ENCODE measurements at places on chromosomes 12 and 14. TPM values are rescaled to one million over a fixed set of nuclear protein-coding genes. Genes with fewer than 3 reads are reported as not detected.

- DNase-seq: no peak
These were observed 6.8 kb downstream of the GLIPR1 start for GRCh38 chr12:75487308-75487707.

DNA sequence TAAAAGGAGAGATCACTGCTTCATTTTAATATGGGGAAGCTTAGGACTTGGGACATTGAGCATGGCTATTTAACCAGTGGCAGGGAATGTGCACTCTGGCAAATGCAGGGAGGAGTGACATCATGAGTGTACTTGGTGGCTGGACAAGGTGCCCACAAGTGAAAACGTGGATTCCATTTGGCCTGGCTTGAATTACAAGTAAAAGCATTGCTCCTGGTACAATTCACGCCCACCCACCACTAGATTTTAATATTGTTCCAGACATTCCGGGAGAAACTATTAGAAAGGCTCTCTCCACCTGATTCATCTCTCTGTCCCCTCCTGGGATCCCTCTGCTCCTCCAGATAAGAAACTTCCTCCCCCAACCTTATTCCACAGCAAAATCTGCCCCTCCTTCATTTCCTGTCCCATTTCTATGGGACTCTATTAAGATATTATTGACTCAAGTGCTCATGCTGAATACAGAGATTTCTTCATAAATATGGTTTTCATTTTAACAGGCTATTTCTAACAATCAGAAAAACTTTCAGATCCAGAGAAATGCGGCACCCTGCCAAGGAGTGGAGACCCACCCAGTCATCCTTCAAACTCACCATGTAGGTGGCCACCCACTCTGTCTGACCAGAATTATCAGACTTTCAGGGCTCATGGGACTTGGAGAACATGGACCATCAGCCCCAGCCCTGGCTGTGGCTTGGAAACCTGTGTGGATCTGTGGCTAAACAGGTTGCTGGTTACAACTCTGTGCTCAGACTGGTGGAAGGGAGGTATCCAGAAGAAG lies 43.2 kb downstream of the SSPN start:
- DNase-seq: no peak

DNA sequence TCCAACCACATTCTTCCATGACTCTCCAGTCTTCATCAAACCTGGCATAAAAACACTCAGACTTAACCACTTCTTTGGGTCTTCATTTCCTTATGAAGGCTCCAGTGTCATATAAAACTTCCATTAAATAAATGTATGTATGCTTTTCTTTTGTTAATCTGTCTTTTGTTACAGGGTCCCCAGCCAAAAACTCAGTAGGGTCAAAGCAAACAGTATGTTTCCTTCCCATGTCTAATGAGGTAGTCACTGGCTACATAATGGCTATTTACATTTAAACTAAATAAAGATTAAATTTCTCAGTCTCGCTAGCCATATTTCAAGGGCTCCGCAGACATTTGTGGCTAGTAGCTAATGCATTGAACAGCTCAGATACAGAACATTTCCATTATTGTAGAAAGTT lies 40.1 kb upstream of the STAB2 start:
- no peak for DNase-seq

DNA sequence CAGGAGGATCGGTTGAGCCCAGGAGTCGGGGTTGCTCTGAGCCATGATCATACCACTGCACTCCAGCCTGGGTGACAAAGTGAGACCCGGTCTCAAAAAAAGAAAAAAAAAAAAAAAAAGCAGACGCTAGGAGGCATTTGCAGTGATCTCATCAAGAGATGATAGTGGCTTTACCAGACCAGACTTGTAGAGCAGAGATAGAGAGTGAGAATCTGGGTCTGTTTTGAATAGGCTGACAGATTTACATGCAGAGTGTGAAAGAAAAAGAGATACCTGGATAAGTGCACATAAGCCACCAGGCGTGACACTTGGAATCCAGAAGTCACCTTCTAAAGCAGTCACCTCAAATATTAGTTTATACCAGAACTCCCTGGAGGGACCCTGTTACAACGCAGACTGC lies 21.1 kb upstream of the FLRT2 start:
- no peak for DNase-seq

- peak; percentile 28 for DNase-seq
These were observed 992 bp downstream of the DNAH10 start for GRCh38 chr12:123763093-123763492.

GRCh38 chr12:127998988-127999387 lies 268.0 kb upstream of the TMEM132C start:
- no peak for DNase-seq

The KCNJ8 gene
- 14.7 TPM for total RNA-seq

The IL31 gene
- not detected for total RNA-seq

All from upper lobe of left lung (tissue), 6 donors.